IPS DF 19.7 (cell line): ENCODE measurements at places on chromosomes 6 and 20.

DNA sequence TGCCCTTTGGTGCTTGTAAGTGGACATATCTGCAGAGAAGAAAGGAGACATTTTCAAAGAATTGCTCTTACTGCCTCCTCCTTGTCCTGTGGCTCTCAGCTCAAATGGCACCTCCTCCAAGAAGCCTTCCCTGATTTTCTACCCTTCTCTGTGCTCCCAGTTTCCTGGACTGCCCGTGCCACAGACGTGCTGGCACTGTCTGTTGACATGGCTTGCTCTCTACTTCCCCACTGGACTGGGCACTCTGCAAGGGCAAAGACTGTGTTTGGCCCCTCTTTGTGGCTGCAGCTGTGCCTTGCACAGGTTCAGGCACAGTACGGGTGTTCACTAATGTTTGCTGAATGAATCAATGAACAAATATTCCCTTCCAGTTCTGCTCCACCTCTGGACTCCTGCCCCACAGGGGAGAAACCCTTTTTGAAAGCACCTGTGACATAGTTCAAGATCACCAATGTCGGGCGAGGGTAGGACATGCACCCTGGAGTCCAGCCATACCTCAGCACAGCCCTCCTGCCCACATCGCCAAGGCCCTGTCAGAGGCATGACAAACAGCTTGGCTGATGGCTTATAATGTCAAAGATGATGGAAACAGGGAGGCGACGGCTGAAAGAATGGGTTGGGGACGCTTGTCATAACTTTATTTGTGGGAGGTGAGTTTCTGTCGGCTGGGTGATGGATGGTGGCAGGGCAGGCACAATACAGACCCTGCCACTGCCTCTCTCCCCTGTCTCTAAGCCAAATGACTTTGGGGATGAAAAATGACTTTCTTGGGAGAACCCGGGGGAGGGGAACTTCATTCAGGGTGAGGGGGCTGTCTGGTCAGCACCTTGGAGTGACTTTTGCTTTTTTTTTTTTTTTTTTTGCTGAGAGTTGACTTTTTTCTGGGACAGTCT is 15.6 kb upstream of the CTNNBL1 start:
- no peak for DNase-seq

DNA sequence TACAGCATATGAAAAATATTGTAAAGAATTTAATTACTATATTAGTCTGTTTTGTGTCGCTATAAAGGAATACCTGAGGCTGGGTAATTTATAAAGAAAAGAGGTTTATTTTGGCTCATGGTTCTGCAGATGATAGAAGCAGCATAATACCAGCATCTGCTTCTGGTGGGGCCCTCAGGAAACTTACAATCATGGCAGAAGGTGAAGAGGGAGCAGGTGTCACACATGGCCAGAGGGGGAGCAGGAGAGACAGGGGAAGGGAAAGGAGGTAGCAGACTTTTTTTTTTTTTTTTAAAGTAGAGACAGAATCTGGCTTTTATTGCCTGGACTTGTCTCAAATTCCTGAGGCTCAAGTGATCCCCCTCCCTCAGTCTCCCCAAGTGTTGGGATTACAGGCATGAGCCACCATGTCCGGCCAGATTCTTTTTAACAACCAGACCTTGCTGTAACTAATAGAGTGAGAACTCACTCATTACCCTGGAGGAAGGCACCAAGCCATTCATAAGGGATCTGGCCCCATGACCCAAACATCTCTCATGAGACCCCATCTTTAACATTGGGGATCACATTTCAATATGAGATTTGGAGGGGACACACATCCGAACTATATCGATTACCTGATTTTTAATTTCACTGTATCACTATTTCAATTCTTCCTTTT is 64.6 kb downstream of the MAN1A1 start:
- no peak for DNase-seq

DNA sequence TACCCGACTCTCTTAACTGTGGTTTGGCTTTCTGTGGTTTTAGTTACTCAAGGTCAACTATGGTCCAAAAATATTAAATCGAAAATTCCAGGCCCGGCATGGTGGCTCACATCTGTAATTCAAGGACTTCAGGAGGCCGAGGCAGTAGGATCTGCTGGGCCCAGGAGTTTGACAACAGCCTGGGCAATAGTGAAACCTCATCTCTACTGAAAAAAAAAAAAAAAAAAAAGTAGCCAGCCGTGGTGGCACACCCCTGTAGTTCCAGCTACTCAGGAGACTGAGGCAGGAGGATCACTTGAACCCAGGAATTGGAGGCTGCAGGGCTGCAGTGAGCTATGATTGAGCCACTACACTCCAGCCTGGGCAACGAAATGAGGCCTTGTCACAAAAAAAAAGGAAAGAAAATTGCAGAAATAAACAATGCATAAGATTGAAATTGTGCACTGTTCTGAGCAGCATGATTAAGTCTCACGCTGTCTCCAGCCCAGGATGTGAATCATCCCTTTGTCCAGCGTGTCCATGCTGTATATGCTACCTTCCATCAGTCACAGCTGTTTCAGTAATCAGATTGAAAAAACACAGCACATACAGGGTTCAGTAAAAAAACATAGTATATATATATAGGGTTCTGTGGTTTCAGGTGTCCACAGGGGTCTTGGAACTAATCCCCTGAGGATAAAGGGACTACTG is 40.7 kb downstream of the RGS17 start:
- no peak for DNase-seq

- DNase-seq = no peak
Observed at GRCh38 chr20:20926222-20926905, 179.8 kb downstream of the LINC00237 start.

GRCh38 chr6:34243901-34244884 is 4.6 kb downstream of the SMIM29 start:
- DNase-seq = no peak

- no peak for DNase-seq
Observed at GRCh38 chr6:2403546-2403945, 158.1 kb upstream of the GMDS start.

GRCh38 chr20:1272368-1273100 is 6.4 kb downstream of the SNPH start:
- no peak for DNase-seq

DNA sequence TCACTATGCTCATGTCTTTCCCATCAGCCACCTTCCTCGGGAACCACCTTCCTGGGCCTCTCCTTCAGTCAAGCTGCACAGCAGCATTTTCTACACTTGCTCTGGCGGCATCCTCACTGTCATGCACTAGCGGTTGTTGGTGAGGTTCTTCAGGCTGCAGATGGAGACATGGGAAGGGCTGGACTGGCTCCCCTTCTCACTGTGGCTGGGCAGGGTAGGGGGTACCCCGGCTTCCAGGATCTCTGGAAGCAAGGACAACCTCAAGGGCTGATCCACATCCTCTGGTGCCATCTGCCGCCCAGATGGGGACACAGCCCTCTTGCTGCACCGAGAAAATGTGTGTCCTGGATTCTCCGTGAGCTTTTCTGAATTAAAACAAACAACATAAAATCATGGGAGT is 180.1 kb upstream of the RNF24 start:
- no peak for DNase-seq

- DNase-seq = no peak
Observed at GRCh38 chr20:2800521-2801285, at the start of gene CPXM1. Gene CPXM1, minus strand, starts transcription at chr20:2800627. Its CDS starts 55 bp downstream, at chr20:2800572.

GRCh38 chr6:90648873-90649272 is 62.0 kb upstream of the MAP3K7 start:
- DNase-seq = no peak

- no peak for DNase-seq
Observed at GRCh38 chr6:23250556-23250955, 681.2 kb downstream of the HDGFL1 start.

DNA sequence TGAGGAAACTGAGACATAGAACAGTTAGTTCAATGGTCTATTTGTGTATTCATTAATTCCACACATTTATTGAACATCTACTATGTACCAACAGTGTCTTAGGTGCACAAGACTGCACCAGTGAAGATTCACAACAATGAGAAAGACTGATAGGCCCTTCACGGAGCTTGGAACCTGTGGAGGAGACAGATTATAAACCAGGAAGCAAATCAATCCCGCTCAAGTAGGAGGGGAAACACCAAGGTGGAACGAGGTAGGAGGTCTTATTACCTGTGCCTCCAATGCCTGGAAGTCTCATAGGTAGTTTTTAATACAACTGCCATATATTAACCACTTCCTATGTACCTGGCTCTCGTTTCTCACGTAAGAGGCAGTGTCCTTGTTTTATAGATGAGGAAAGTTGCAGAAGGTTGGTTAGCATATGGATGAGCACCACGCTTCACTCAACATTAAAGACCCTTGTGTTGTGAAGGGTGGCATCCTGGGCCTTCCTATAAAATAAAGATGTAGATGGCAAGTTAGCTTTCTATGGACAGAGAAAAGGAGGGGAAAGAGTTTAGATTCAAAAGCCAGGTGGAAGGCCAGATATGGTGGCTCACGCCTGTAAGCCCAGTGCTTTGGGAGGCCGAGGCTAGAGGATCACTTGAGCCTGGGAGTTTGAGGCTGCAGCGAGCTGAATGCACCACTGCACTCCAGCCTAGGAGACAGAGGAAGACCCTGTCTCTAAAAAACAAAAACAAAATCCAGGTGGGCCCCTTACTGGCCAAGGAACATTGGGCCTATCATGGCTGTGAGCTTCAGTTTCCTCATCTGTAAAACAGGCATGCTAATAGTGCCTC is 45.1 kb downstream of the SLC13A3 start:
- no peak for DNase-seq

GRCh38 chr20:46060301-46060881 is 29.4 kb downstream of the NCOA5 start:
- no peak for DNase-seq

GRCh38 chr6:96468281-96468680 is 53.3 kb upstream of the UFL1 start:
- DNase-seq = no peak

- no peak for DNase-seq
Observed at GRCh38 chr20:63864545-63864977, 509 bp upstream of the TPD52L2 start.

GRCh38 chr20:24695529-24696225 is 226.2 kb downstream of the SYNDIG1 start:
- no peak for DNase-seq
